Activated T-helper 1 cell treated with anti-CD3 and anti-CD28 coated beads, Interleukin-12 subunit alpha, Interleukin-12 subunit beta, Interleukin-2, Interleukin-4 antibody, amounts not matched to agents 30 ng/mL and 10 ng/mL and 1 ng/mL, durations not matched to agents 14 hours and 24 hours and 36 hours (primary cell): ENCODE measurements at places on chromosomes 6 and 20. TPM values are rescaled to one million over a fixed set of nuclear protein-coding genes. Genes with fewer than 3 reads are reported as not detected.

IMPG1 gene
- not detected in 2 replicates for total RNA-seq

- H3K36me3 ChIP-seq, result peaks cover 2% of the 10 kb centered on the region
- peak overlapping the region; percentile 6 for H3K27ac ChIP-seq
- DNase-seq, result no peak
- H3K4me3 ChIP-seq, result no peak overlapping the region
- peaks cover 42% of the 10 kb centered on the region for H3K4me1 ChIP-seq
- peaks cover 2% of the 10 kb centered on the region for H3K27me3 ChIP-seq
Observed at GRCh38 chr20:59013959-59014608, 5.1 kb upstream of the TUBB1 start.

- no peaks in the 10 kb centered on the region for H3K27me3 ChIP-seq
- H3K4me3 ChIP-seq, result no peak overlapping the region
- no peaks in the 10 kb centered on the region for H3K4me1 ChIP-seq
- DNase-seq, result no peak
- no peak overlapping the region for H3K27ac ChIP-seq
Observed at GRCh38 chr6:168602576-168602975, 161.6 kb downstream of the SMOC2 start.

KCNK15 gene
- 1.1 TPM in 2 replicates for total RNA-seq

DNA sequence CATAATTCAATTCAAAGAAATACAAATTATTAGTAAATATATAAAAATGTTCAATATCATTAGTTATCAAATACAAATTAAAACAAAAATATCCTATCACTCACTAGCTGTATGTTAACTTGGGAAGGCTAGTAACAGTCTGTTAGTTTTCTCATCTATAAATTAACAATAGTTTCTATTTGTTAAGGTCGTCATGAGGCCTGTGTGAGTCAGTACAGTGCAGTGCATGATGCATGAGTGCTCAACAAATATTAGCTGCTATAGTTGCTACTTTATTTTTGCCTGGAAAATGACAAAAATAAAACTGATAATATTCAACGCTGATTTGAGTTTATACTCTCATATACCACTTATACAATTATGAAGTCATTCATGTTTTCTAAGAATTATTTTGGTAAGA, 401.6 kb upstream of the RUNX2 start:
- no peak for DNase-seq
- H3K4me1 ChIP-seq, result peaks cover 45% of the 10 kb centered on the region
- no peaks in the 10 kb centered on the region for H3K27me3 ChIP-seq
- H3K27ac ChIP-seq, result no peak overlapping the region

- H3K27ac ChIP-seq, result no peak overlapping the region
- no peak for DNase-seq
- H3K36me3 ChIP-seq, result peaks cover 13% of the 10 kb centered on the region
- H3K27me3 ChIP-seq, result peaks cover 22% of the 10 kb centered on the region
Observed at GRCh38 chr20:44031781-44032582, 117.3 kb downstream of the TOX2 start.

- DNase-seq, result no peak
- no peak overlapping the region for H3K4me3 ChIP-seq
- H3K36me3 ChIP-seq, result no peaks in the 10 kb centered on the region
- no peak overlapping the region for H3K27ac ChIP-seq
- H3K27me3 ChIP-seq, result no peaks in the 10 kb centered on the region
Observed at GRCh38 chr6:117167520-117168271, 97.7 kb upstream of the VGLL2 start.

GRCh38 chr6:115882174-115882573, 178.5 kb downstream of the FRK start:
- no peaks in the 10 kb centered on the region for H3K4me1 ChIP-seq
- no peaks in the 10 kb centered on the region for H3K27me3 ChIP-seq
- no peak for DNase-seq
- no peak overlapping the region for H3K4me3 ChIP-seq
- no peaks in the 10 kb centered on the region for H3K36me3 ChIP-seq

SLC22A2 gene
- not detected in 2 replicates for total RNA-seq

DNA sequence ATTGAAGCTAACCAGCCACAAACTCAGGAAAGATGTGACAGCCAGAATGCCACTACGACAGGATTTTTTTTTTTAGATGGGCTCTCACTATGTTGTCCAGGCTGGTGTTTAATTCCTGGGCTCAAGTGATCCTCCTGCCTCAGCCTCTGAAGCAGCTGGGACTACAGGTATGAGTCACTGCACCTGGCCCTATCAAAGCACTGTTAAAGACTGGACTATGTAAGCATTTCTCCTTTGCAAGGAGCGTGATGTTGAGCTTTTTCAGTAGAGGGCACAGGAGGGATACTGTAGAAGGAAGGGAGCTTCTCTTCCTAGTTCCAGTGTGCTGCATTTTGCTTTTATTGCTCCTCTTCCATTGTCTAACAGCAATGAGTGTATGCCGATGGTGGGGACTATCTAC, 35.8 kb downstream of the ZBTB9 start:
- no peak overlapping the region for H3K27ac ChIP-seq
- no peak overlapping the region for H3K4me3 ChIP-seq

DNA sequence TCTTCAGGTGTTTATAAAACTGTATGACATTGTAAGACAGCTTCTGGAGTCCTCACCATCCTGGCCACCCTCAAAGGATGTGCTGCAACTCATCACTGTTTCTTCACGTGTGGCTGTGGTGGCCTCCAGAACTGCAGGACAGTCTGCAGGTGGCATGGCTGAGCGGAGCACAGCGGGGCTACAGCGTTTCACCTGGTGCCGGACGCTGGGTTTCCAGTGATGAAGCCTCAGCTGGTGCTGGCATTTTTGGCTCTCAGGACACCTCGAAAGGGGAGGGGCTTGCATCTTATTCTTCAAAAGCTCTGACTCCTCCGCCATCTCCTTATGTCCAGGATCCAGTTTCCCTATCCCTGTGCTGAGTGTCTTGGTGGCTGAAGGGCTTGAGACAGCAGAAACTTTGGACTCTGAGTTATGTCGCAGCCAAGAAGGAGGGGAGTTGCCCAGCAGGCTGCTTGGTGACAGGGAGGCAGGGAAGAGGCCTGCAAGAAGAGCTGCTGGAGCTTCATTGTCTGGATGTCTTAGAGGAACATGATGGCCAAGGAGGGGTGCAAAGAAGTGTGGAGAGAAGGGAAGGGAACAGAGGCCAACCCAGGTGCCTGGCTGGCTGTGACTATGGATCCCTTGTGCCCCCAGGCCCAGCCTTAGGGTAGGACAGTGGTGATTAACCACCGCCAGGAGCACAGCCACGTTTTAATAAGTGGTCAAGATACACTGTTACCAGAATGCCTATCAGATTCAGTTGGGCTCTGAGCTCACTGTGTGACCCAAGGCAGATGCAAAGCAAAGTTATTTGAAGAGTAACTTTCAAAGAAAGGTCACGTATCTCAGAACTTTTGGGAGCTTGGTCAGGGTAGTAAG, 58.7 kb downstream of the GTF2H5 start:
- peaks cover 9% of the 10 kb centered on the region for H3K4me1 ChIP-seq
- H3K27me3 ChIP-seq, result peaks cover 2% of the 10 kb centered on the region
- no peak for DNase-seq
- no peaks in the 10 kb centered on the region for H3K36me3 ChIP-seq
- no peak overlapping the region for H3K27ac ChIP-seq
